ENCODE measurements at places on chromosomes 4 and X.

GRCh38 chr4:185958094-185958747 is 110.7 kb upstream of the TLR3 start:
- no peak for DNase-seq

DNA sequence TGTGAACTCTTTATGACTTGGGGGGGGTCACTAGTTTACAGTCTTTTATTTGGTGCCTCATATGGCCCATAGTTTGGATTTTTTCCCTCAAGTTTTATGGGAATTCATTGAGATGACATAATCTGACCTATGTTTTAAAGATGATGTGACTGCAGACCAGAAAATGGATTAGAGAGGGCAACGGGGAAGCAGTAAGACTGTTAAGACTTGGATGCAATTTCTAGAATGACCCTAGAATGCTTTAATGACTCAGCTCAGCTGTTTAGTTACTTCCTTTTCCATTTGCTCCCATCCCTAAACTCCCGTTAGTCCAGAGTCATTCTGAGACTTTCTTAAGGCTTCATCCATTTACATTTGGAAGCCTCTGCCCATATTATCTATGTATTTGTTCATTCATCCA is 59.9 kb upstream of the PDGFRA start:
- DNase-seq, result no peak

- DNase-seq, result no peak
Observed at GRCh38 chr4:145840162-145840768, 98.4 kb downstream of the ZNF827 start.

DNA sequence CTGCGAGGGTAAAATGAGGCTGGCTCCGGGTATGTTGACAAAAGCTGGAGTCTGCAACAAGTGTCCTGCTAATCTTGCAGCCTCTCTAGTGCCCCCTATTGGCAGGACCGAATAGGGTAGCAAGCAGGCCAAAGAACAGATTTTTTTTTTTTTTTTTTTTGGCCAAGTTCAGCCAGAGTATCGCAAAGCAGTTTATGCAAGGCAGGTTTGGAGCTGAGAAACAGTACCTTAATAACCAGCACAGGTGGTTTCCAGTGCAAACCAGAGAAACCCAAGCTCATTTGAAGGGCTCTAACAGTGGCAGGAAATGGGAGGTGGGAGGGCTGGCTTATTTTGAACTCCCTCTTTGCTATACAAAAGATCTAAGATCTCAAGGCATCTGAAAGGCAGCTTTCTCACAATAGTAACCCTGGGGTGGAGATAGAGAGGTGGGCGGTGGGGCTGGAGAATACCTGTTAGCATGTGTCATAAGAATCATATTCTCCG is 38.2 kb upstream of the OCIAD2 start:
- peak; percentile 8 for DNase-seq

Measured in stimulated activated CD4-positive, alpha-beta T cell treated with anti-CD3 and anti-CD28 coated beads, TNF-alpha, amount 100 ng/mL, for 4 hours (primary cell).